ENCODE measurements at places on chromosomes 12 and 14.

DNA sequence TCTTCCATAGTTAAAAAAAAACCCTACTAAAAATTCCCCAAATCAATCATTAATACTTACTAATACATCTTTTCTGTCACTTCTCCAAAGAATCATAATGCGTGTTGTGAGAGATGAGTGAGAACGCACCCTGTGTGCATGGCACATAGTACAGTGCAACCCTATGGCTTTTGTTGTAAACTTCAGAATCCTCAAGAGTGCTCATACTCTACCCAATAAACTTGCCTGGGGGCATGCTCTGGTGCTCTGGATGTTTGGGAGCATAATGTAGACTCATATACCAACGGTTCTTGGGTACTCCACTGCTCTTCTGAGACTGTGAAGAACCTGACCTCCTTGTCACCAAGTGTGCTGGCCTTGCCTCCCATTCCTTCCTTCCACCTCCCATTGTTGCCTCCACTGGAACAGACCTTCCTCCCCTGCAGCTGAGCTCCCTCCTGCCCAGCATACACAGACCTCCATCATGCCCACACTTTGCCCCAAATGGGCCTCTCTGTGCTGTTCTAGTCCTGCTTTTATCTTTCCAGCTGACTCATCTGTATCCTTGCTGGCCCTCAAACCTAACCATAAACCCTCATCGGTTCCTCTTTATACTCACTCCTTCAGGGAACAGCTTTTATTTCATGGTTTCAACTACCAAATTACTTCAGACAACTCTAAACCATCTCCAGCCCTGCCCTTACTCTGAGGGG, 8.9 kb downstream of the DCP1B start:
- no peak for DNase-seq

- DNase-seq: no peak
These were observed 218.5 kb downstream of the NUAK1 start for GRCh38 chr12:105920161-105920684.

DNA sequence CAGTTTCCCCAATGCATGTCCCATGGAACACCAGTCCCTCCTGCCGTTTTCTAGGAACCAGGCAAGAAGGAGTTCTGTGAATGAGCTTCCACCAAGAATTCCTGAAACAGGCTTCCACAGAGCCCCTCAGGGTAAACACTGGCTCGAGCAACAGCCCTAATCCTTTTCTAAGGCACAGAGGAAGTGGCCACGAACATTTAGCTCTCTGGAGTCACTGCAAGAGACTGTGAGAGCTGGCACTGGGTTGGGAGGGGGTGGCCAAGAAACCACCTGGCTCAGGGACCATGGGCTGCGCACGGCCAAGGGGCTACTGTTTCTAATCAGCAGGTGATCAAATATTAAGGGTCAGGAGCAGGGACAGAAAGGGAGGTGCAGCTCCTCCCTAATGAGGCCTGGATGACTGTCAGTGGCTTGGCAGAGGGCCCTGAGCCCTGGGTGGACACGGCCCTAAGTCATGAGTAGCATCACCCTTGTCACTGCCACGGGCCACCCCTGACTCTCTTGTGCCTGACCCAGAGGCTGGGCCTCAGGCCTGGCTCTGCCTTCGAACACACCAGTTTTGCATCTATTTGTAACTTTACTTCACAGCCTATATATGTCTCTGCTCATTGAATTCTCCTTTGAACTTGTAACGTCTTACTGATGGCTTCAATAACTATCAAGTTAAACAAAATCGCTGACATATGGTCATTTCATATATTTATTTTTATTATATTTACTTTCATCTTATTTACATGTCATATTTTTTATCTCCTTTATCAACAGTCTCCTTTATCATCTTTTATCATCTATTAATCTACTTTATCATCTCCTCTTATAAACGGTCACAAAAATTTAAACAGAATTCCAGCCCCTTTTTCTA, 154.0 kb downstream of the DICER1 start:
- no peak for DNase-seq

DNA sequence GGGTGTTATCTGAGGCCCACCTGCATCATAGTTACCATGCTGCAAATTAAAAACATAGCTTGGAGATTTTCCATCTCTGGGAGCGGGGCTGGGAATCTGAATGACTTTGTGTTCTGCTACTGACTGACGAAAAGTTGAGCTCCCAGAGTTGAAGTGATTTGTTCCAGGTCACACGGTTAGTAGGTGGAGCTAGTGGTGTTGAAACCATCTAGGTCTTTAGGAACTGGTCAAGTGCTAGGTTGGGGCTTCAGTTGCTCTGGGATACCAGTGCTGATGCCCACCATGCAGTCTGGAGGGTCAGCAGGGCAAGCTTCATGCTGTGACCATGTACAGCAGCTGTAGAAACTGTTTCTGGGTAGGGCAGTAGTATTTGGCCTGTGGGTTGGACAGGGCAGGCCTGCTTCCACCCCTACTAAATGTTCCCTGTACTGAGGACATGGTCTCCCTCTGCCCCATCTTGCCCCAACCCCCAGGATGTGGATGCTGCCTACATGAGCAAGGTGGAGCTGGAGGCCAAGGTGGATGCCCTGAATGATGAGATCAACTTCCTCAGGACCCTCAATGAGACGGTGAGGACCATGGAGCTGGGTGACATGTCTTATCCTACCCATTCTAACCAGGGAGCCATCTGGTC, 5.3 kb downstream of the KRT7 start:
- no peak for DNase-seq

DNA sequence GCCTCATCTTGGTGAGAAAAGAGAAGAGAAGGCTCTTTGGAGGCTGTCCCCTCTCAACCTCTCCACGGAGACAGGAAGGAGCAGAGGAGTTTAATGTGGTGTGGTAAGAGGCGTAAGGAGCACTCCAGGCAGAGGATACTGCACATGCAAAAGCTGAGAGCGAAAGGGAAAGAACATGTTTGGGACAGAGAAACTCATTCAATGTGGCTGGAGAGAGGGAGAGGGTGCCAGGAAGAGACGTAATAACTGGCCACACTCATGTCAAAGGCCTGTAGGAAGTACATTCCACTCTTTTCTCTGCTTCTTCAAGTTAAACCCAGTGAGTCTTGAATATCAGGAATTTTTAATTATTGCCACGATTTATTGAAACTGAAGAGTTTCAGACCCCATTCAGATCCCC, 12.0 kb downstream of the VDR start:
- no peak for DNase-seq
